ENCODE measurements at places on chromosomes 11 and 22.

DNA sequence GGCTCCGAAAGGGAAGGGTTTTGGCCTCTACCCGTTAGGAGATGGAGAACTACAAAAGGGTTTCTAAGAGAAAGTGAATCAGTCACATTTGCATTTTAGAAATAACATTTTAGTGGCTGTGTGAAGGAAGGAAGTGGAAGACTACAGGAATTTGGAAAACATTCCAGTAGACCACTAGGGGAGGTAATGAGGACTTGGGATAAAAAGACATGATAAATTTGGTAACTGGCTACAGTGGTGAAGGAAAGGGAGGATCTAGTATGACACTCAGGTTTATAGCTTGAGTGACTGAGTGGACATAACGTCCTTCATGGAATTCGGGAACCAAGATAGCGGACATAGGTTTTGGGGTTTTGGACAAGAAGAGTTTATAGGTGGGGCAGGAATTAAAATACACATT, 7.0 kb upstream of the RRM1 start:
- DNase-seq, result no peak

- peak; percentile 62 for DNase-seq
Measured at GRCh38 chr22:49827853-49828598, at the start of gene BRD1. BRD1 (minus strand) TSS chr22:49827873; CDS start chr22:49824317, 3,556 bp downstream.

DNA sequence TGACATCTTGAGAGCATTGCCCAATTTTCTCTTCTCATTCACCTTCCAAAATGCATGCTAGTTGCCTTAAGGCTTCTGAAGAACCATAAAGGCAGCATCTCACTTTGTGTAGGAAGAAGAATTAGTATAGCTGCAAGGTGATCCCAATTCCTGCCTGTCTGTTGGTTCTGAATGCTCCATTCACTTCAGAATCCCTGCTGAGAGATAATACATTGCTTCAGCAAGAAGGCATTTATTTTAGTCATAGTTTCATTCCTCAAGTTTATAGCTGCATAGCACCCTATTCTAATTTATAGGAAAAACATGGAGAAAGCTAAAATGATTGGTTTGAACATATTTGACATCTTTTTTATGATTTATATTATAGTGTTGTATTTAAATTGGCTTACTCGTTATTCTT, 181.3 kb downstream of the METTL15 start:
- no peak for DNase-seq

GRCh38 chr11:64621283-64622019, 30.4 kb downstream of the SLC22A12 start:
- no peak for DNase-seq

- DNase-seq, result no peak
Measured at GRCh38 chr11:30358536-30358935, 35.6 kb downstream of the ARL14EP start.

DNA sequence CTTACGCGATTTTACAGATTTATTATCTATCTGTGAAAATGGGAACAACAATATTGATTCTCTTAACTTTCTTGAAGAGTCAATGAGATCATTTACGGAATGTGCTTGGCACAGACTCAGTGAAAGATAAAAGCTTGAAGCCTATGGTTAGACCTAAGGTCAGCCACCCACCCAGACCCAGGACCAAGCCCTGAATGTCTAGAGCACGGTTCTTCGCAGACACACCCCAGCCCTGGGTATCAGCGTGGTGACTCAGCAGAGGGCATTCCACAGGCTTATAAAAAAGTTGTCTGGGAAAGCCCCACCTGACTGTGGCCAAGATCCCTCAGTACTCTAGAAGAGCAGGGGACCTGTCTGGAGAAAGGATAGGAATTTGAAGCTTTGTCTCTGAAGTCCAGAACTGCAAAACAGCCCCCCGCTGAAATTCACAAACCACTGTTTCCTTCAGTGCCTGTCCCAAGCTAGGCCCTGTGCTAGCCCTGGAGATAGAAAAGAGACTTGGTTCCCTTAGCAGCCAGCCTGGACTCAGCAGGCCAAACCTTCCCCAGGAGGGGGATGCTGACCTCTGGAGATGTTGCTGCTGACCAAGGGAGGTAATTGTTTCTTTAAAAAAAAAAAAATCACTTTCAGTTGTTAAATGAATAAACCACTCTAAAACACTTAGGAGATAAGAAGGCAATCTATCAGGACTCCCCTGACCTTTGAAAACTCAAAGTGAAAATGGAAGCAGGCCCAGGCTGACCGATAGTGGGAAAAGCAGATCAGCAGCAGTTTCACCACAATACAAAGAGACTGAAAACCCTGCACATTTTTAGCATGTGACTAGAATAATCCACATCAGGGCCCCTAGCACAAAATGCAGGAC, 114.0 kb downstream of the ABTB2 start:
- DNase-seq, result no peak

DNA sequence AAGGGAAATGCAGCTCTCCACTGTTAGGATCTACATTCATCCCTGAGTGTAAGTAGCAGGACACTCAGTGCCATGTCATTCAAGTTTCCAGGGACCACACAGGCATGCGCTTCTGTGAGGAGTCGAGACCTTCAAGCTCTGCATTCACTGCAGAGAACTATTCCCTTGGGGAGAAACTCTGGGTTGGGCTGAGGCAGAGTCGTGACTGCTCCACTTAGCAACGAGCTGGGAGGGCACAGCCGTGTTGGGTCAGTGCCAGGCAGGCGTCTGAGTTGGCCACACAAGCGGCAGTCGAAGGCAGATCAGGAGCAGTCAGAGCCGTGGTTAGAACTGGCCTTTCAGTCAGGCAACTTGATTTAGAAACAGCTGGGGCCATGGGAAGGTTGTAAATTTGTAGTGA, 14.7 kb downstream of the MPEG1 start:
- no peak for DNase-seq

DNA sequence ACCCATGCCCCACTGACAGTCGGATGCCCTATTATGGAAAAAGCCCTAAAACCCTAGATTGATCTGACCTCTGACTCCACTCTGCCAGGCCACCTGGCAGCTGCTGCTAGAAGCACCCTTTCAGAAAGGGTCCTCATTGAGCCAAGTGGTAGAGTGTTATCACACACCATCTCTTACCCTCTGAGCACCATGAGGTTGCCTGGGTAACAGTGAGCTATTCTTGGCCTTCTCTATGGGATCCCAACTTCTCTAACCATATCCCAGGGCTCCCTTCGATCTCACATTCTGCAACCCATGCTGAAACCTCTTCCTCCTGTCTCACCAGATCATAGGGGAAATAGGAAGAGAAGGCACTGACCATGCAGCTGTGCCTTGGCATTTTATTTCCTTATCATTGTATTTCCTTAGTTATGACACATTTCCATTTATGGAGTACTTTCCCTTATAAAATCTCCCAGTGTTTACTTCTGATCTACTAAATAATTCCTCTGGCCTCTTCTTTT, 52.7 kb downstream of the MPPED2 start:
- DNase-seq, result no peak

DNA sequence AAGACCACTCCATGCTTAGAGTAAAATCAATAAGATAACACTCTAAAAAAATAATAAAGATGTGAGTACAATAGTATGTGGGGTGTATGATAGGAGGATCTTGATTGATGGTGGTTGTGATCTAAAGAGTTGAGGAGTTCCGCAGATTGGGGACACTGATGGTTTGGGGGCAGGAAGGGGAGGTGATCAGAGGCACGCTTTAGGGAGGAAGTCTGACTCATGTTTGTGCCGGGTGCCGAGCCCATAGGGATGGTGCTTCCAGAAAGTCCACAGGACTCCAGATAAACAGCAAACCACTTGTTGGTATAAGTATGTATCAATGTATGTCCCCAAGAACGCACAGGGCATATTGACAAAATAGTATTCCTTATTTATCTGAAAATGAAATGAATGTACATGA, 27.5 kb downstream of the LINC01488 start:
- no peak for DNase-seq

DNA sequence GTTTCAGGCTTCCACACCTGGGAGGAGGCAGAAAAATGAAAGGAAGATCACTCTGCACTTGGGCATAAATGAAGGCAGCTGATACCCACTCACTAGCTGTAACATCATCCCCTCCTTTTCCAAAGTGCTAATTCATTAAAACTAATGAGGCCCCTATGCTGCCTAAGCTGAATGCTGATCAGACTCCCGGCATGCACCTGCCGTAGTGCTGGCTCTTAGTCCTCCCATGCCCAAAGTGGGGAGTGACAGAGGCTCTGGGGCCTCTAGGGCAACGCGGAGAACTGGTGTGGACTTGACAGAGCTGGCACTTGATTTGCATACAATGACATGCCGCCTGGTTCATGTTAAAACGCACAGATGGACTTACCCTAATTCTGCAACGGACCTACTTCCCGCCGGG, 96.5 kb upstream of the NCAM1 start:
- no peak for DNase-seq

- peak; percentile 32 for DNase-seq
Measured at GRCh38 chr11:116890193-116890592, 52.8 kb upstream of the APOA1 start.

GRCh38 chr11:133823211-133823610, 22.1 kb downstream of the SPATA19 start:
- no peak for DNase-seq

- DNase-seq, result no peak
Measured at GRCh38 chr22:24201681-24202614, 20.7 kb downstream of the SUSD2 start.

DNA sequence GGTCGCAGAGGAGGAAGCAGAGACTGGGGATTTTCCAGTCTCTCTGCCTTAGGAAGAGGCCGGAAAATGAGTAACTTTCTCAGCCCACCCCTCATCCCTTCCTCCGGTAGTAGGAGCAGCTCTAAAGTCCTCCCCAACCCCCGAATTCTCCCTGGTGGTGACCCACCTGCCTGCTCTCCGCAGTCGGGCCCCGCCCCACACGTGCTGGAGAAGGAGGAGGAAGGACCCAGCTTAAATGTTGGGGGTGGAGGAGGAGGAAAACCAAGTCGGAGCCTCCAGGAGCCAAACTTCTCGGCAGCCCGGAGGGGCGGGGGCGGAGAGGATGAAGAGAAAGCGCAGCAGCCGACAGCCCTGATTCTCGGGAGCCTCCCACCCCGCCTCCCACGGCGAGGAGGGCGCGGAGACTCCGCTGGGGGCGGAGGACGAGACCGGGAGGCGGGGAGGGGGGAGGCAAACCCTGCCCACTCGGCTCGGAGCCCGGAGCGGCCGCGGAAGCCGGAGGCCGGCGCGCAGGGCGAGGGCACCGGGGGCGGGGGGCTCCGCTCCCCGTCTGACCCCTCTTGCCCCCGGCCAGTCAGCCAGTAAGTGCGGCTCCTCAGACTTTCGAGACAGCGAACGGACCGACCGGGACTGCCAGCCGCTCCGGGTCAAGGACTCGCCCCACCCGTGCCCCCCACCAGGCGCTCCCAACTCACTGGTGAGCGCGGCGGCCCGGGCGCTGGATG, at the start of gene TPBGL:
TSS of gene TPBGL (plus strand) at position 464 of the 725 bp plus-strand sequence. CDS start 276 bp downstream, outside the sequence.
- DNase-seq, result no peak

DNA sequence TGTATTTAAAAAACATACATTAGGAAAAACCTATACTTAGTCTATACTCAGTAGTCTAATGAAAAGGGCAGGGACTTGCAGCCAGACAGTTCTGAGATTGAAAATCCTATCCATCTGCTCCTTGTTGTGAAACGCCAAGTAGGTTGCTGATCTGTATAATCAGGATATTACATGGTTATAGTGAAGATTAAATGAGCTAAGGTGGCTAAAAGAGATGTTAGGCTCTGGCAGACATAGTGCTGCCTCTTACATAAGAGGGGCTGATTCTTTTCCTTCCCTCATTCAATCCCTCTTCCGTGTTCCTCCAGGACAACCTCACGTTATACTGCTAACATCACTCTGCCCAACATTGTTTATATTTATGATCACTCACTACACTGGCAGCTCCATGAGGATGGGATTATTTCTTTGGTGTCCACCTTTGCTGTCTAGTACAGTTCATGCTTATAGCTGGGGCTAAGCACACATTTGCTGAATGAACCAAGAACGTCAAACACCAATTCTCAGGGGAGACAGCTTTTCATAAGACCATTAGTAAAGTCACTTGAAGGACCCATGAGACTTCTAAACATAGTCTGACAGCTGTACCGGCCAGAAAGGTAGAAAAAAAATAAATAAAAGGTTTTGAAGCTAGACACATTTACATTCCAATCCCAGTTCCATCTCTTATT, 46.3 kb downstream of the GAB2 start:
- DNase-seq, result no peak

GRCh38 chr22:48975316-48975741, 852.3 kb downstream of the BRD1 start:
- DNase-seq, result no peak

All from CD4-positive, alpha-beta T cell treated with Interleukin-10 for 1 hour (primary cell).